Hypothalamus (tissue), 51 donors: ENCODE measurements at places on chromosomes 12 and 14.

GRCh38 chr14:76550534-76550933 is 174.6 kb downstream of the ESRRB start:
- DNase-seq: no peak

GRCh38 chr14:106419376-106419965 is 893.1 kb downstream of the TMEM121 start:
- no peak for DNase-seq

DNA sequence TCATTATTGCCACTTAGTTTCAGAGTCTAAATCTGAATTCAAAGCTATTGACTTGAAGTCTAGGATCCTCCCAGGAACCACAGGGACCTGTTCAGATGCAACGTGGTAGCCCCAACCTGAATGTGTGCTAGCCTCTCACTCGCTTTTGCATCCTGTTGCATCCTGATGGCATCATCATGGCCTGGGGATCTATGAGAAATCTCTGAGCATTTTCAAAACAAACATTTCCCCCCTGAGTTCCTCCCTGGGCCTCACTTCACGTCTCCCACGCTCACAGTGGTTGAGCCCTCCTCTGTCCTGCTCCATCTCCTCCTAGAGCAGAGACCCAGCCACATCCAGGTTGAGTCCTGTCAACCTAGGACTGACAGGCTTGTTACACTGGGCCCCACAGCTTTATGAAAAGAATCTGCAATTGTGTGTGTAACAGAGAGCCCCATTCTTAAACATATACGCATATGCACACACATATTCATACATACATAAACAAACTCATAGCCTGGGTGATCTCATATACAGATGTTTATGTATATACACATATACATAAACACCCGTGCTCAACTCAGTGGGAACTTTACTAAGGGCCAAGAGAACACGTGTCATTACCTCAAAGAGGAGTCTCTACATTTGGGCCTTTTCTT is 5.4 kb upstream of the KRT72 start:
- DNase-seq: no peak

- DNase-seq: no peak
Observed at GRCh38 chr14:71130491-71131179, 223.4 kb downstream of the PCNX1 start.

DNA sequence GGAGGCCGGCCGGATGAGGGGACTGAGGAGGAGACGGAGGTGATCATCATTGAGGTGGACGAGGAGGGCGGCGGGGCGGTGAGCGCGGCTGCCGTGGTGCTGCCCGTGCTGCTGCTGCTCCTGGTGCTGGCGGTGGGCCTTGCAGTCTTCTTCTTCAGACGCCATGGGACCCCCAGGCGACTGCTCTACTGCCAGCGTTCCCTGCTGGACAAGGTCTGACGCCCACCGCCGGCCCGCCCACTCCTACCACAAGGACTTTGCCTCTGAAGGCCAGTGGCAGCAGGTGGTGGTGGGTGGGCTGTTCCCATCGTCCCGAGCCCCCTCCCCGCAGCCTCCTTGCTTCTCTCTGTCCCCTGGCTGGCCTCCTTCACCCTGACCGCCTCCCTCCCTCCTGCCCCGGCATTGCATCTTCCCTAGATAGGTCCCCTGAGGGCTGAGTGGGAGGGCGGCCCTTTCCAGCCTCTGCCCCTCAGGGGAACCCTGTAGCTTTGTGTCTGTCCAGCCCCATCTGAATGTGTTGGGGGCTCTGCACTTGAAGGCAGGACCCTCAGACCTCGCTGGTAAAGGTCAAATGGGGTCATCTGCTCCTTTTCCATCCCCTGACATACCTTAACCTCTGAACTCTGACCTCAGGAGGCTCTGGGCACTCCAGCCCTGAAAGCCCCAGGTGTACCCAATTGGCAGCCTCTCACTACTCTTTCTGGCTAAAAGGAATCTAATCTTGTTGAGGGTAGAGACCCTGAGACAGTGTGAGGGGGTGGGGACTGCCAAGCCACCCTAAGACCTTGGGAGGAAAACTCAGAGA is 9.6 kb downstream of the MMP14 start:
- DNase-seq: no peak

- DNase-seq: no peak
Observed at GRCh38 chr14:90005939-90006530, 50.3 kb downstream of the TDP1 start.

DNA sequence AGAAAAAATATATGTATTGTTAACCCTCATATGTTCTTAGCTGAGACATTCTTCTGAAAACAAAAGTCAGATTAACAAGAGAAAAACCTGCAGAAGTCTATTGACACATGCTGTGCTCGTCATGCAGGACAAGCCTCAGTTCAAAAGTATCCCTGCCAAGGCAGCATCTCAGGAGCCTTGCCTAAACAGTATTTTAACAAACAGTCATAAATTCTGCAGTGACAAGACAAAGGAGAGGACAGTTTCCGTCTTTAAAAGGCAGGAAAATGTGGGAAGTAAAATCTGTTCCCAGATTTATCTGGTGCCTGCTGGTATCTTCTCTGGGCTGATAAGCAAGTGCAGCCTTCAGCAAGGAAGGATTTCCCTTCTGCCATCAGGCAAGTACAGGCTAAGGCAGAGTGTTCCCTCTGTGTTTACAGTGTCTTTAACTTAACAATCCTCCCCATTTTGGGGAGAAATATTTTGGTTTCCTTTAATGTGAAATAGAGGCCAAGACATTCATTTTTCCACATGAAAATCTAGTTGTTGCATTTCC is 480.2 kb upstream of the CCDC196 start:
- DNase-seq: no peak

- no peak for DNase-seq
Observed at GRCh38 chr12:88725592-88726143, 145.4 kb upstream of the KITLG start.

- DNase-seq: no peak
Observed at GRCh38 chr12:94128280-94128679, 20.1 kb upstream of the PLXNC1 start.

- no peak for DNase-seq
Observed at GRCh38 chr14:68111097-68111852, 291.7 kb downstream of the RAD51B start.

GRCh38 chr14:81805785-81806184 is 272.1 kb upstream of the SEL1L start:
- no peak for DNase-seq

DNA sequence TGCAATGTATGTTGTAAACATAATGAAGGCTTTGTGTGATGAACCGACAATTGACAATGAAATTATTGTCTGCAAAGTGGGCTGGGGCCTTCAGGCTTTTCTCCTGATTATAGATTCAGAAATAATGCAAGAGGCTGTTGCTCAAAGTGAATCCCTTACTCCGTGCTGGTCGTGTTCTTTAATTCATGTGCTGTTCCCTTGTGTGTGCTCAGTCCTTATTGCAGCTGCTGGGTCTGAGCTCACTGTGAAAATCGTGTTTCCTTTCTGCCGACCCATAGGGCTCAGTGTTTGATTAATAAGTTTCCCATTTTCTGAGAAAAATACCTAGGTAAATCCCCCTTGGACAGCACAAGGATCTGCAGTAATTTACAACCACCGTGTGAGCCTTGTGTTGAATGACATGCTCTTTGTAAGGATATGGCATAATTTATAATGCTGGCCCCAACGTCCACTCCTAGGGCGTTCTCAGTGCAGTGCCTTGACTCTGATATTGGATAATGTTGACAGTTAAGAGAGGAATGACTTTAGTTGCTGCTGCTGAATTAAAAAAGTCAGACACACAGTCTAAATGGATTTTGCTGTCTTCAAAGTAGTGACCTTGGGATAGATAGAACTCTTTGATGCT is 81.6 kb downstream of the RGS6 start:
- DNase-seq: no peak

- no peak for DNase-seq
Observed at GRCh38 chr14:57066463-57066862, 202.2 kb downstream of the EXOC5 start.

DNA sequence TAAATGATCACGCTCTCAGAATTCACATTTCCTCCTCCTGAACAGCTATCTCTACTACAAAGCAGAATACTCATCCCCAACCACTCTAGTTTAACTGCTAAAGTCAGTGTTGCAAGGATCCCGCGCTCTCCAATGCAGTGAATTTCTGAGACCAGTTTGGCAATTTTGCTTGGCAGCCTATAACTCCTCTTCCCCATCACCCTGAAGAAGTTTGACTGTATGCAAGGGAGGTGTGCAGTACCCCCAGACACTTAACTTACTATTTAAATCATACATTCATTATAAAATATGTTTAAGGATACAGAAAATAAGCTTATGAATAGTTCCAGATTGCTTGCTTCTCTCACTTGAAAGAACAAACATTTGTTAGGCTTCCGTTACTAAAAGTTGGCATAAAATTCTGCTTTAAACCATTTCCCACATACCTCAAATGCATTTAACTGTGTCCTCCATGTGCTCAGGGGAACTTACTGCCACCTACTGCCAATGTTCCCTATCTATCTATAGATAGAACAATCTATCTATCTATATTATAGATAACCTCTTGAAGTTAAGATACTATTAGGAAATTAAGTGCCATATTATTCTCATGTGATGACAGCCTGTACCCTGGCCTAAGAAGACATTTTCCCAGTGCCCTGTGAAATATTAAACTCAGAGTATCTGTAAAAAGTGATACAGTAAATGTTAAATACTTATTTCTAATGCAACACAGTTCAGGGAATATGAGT is 2.4 kb downstream of the LGR5 start:
- DNase-seq: no peak

- DNase-seq: no peak
Observed at GRCh38 chr12:131024026-131024425, 70.3 kb downstream of the ADGRD1 start.

DNA sequence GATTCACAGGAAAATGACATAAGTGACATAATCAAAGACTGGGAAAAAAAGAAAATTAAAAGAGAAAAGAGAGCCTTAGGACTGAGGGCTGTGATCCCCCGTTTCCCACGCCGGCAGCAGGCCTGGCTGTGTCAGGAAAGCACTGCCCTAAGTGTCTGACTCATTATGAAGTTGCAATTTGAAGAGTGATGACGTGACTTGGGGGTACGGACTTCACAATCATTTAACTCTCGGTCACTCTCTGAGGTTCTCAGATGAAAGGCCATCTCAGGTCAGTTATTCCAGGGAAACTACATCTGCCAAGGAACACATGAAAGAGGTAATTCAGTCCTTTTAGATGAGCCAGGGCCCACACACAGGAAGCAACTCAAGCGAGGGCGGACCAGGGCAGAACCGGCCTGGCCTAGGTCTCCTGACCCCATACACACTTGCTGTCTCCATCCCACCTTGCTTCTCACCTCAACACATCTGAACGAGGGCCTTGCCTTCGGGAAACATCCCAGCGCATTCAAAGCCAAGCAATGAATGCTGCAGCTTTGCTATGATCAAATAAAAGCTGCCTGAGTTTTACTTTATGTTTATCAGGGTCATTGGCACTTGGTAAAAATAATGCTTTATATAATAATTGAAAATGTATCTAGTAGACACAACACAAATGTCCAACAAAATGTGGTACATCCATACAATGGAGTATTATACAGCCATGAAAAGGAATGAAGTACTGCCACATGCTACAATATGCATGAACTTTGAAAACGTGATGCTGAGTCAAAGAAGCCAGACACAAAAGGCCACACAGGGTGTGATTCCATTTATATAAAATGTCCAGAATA is 2.7 kb downstream of the SSH1 start:
- no peak for DNase-seq

- no peak for DNase-seq
Observed at GRCh38 chr12:23729359-23729758, 220.1 kb downstream of the SOX5 start.

DNA sequence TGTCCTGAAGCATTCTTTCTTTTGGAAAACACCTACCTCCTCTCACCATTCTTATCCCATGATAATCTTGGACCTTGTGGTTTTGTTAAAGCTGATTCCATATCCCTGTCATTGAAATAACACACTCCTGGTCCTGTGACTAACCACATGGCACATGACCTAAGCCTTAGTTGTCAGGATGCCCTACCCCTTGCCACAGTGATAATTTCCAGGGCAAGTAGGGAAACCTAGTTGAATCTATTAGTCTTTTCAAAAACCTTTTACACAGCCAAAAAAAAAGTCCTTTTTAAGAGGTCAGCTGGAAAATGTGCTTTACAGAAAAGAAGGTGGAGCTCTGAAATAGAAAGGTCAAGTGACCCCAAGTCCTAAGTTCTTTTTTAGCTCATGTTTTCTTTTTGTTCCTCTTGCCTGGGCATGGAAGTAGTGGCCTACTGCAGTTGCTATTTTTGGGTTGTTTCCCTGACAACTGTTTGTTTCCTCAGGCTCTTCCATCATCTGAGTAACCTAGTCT is 608.4 kb downstream of the LRFN5 start:
- DNase-seq: no peak

- no peak for DNase-seq
Observed at GRCh38 chr14:33668066-33668465, 282.8 kb downstream of the EGLN3 start.

DNA sequence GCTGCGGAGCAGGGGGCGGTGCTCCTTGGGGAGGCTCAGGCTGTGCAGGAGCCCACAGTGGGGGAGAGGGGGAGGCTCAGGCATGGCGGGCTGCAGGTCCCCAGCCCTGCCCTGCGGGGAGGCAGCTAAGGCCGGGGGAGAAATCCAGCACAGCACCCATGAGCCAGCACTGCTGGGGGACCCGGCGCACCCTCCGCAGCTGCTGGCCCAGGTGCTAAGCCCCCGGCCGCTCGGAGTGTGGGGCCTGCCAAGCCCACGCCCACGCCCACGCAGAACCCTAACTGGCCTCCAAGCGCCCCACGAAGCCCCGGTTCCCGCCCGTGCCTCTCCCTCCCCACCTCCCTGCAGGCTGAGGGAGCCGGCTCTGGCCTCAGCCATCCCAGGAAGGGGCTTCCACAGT is 145.6 kb upstream of the SEL1L start:
- DNase-seq: no peak

DNA sequence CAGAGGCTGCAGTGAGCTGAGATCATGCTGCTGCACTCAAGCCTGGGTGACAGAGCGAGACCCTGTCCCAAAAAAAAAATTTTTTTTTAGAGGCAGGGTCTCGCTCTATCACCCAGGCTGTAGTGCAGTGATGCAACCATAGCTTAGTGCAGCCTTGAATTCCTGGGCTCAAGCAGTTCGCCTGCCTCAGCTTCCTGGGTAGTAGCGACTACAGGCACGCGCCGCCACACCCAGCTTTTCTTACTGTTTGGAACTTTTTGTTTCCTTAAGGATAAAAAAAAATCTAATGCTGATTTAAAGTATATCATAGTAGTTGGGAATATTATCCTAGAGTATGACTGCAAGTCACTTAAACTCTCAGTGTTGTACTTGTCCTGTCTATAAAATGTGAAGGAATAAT is 7.2 kb downstream of the TMEM19 start:
- DNase-seq: no peak

DNA sequence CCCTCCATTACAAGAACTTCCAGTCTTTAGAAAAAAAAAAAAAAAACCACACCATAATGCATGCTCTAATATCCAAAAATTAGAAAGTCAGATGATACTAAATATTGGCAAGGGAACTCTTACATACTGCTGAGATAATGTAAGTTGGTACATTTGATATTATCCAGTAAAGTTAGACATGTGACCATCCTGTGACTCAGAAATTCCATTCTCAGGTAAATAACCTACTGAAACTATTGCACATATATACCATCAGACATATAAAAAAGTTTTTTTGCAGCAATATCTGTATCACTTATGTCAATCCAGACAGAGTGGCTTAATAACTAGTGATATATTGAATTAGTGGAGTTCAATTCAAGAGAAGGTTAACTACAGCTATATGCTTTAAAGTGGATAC is 63.5 kb downstream of the KITLG start:
- no peak for DNase-seq
